ENCODE measurements at places on chromosomes 13 and 19.

- no peak for ATAC-seq
Measured at GRCh38 chr19:30425885-30426838, 54.0 kb downstream of the ZNF536 start.

DNA sequence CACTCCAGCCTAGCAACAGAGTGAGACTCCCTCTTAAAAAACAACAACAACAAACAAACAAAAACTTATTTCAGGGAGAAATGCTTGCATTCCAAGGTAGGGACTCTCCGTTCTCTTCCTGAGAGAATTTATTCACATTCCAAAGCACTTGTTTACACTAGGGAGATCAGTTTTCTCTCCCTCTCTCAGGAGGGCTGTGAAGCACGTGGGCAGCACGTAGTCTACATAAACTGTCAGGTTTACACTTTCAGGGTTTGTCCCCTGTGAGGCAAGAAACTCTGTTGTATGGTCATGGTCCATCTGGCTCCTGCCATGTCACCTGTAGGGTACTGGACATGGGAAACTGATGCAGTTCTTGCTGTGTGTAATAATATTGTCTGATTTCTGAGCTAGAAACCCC, 31.6 kb downstream of the WDR87 start:
- ATAC-seq, result no peak

GRCh38 chr19:17348700-17349099, 11.3 kb downstream of the GTPBP3 start:
- ATAC-seq, result no peak

- peak; percentile 73 for ATAC-seq
Measured at GRCh38 chr19:58558623-58559274, 338 bp upstream of the UBE2M start.

DNA sequence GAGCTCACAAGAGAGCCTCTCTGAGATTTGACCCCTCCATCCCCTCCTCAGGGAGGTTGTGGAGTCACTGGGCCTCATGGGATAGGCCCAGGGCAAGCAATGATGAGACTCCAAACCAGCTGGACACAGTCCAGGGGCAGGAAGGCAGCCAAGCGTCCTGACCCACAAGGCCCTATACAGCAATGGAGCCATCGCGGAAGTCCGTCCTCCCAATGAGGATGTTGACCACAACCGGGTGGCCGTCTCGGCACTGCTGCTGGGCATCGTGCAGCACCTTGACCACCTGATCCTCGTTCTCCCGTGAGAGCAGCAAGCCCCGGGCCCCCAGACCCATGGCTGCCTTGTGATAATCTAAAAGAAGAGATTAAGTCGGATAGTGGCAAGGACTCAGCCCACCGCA, 7.9 kb downstream of the SYDE1 start:
- no peak for ATAC-seq
